Activated naive CD4-positive, alpha-beta T cell treated with anti-CD3 and anti-CD28 coated beads for 36 hours (primary cell): ENCODE measurements at places on chromosomes 7 and 10. TPM values are rescaled to one million over a fixed set of nuclear protein-coding genes. Genes with fewer than 3 reads are reported as not detected.

DNA sequence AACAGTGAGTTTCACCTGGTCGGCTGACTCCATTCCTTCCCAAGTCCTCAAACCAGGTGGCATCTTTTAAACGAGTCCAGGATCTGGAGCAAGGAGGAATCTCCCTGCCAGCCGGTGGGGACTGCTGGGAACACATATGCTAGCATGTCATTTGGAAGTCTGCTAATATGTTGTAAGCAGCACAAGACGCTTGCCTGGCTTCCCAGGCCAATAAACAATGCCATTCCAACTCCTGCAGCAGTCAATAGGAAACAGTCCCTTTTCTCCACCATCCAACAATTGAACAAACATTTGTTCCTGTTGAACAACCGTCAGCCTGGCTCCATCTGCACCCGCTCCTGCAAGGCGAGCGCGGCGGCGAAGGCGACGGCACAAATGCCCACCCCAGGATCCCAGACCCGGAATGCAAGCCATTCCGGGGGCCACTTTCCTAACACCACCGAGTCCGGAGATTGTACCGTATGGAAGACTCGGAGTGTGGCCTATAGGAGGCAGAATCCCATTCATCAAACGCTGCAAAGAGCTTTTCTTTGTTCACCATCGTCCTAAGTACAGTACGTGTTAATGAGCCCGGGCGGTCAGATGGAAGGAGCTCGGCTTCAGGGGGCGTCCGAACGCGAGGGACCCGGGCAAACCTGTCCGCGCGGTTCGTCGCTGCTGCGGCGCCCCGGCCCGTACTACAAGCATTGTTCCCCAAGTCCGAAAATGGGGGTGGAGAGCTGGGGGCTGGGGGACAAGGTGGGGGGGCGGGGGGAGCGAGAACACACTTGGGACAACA, 1.6 kb downstream of the FAM53B start:
- no peak overlapping the region for H3K27ac ChIP-seq
- peak overlapping the region; percentile 90 for H3K4me3 ChIP-seq
- H3K27me3 ChIP-seq: peaks cover 2% of the 10 kb centered on the region
- peaks cover 60% of the 10 kb centered on the region for H3K4me1 ChIP-seq
- DNase-seq: no peak

- H3K36me3 ChIP-seq: no peaks in the 10 kb centered on the region
- peaks cover 36% of the 10 kb centered on the region for H3K4me1 ChIP-seq
- H3K4me3 ChIP-seq: no peak overlapping the region
Observed at GRCh38 chr7:36286226-36286625, 103.4 kb upstream of the ANLN start.

GRCh38 chr7:69837387-69838068, 239.3 kb downstream of the AUTS2 start:
- H3K36me3 ChIP-seq: no peaks in the 10 kb centered on the region
- peaks cover 4% of the 10 kb centered on the region for H3K27me3 ChIP-seq
- no peaks in the 10 kb centered on the region for H3K4me1 ChIP-seq
- DNase-seq: no peak
- H3K27ac ChIP-seq: no peak overlapping the region

PTPN20 gene
- total RNA-seq: 1.3 TPM

GRCh38 chr10:5390607-5391205, 13.9 kb downstream of the TUBAL3 start:
- H3K4me3 ChIP-seq: no peak overlapping the region
- no peak for DNase-seq
- H3K27ac ChIP-seq: no peak overlapping the region
- no peaks in the 10 kb centered on the region for H3K4me1 ChIP-seq
- no peaks in the 10 kb centered on the region for H3K27me3 ChIP-seq

- no peak overlapping the region for H3K27ac ChIP-seq
- no peaks in the 10 kb centered on the region for H3K27me3 ChIP-seq
- no peaks in the 10 kb centered on the region for H3K36me3 ChIP-seq
- DNase-seq: no peak
- H3K4me1 ChIP-seq: peaks cover 41% of the 10 kb centered on the region
Observed at GRCh38 chr10:7886056-7886455, 67.8 kb downstream of the TAF3 start.

- no peaks in the 10 kb centered on the region for H3K36me3 ChIP-seq
- no peak overlapping the region for H3K4me3 ChIP-seq
- no peak for DNase-seq
- no peak overlapping the region for H3K27ac ChIP-seq
Observed at GRCh38 chr10:98910048-98910447, 325.6 kb downstream of the HPSE2 start.

GRCh38 chr7:96701258-96701657, 8.4 kb downstream of the SEM1 start:
- peaks cover 66% of the 10 kb centered on the region for H3K4me1 ChIP-seq

ANKRD22 gene
- total RNA-seq: not detected

DNA sequence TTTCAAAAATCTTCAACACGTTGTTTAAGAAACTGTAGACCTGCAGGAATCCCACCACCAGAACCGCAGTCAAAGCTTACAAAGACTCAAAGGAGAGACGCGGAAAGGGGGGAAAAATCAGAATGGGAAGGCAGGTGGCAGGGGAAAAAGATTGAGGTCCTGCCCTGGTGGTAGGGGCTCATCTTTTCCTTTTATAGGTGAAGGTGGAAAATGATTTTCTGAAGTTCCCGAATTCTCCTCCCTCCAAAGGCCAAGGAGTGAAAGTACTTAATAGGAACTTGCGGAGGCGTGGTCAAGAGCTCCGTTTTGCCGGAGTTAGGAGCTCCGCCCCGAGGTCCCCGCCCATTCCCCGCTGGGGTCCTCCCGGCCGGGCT, 724 bp downstream of the BBIP1 start:
- H3K4me1 ChIP-seq: peaks cover 28% of the 10 kb centered on the region
- H3K27ac ChIP-seq: peak overlapping the region; percentile 98
- H3K27me3 ChIP-seq: no peaks in the 10 kb centered on the region
- peak overlapping the region; percentile 97 for H3K4me3 ChIP-seq

GRCh38 chr10:63058236-63058635, 74.9 kb upstream of the NRBF2 start:
- no peak overlapping the region for H3K27ac ChIP-seq
- no peaks in the 10 kb centered on the region for H3K36me3 ChIP-seq
- peaks cover 7% of the 10 kb centered on the region for H3K27me3 ChIP-seq

PHKG1 gene
- total RNA-seq: 3.8 TPM

GRCh38 chr7:5672468-5672867, 109.0 kb downstream of the RNF216 start:
- H3K27ac ChIP-seq: peak overlapping the region; percentile 6
- no peaks in the 10 kb centered on the region for H3K36me3 ChIP-seq
- no peak for DNase-seq
- peaks cover 16% of the 10 kb centered on the region for H3K4me1 ChIP-seq

GRCh38 chr7:41582116-41582515, 120.8 kb downstream of the INHBA start:
- no peak overlapping the region for H3K27ac ChIP-seq
- no peak for DNase-seq
- no peaks in the 10 kb centered on the region for H3K4me1 ChIP-seq
- H3K4me3 ChIP-seq: no peak overlapping the region

UTF1 gene
- not detected for total RNA-seq

DNA sequence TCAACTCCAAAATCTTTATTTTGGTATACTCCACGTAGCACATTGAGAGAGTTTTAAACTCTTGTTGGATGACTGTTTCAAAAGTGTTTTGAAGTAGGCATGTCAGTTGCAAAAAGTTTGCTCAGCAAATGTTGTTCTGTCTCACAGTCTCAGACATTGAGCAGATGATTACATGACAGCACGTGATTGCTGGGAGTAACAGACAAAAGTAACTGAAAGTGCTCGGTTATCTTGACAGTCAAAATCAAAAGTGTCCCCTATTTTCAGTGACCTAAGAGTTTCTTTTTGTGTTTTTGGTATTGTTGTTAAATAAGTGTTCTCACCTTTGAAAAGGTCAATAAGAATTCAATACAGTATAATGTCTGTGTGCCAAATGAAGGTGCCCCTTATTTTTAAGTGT, 84.3 kb downstream of the CFTR start:
- no peak overlapping the region for H3K4me3 ChIP-seq
- H3K27ac ChIP-seq: no peak overlapping the region
- DNase-seq: no peak

STAMBPL1 gene
- total RNA-seq: 23.2 TPM

GHRHR gene
- total RNA-seq: not detected

- H3K27ac ChIP-seq: no peak overlapping the region
- no peak for DNase-seq
- H3K27me3 ChIP-seq: peaks cover 26% of the 10 kb centered on the region
- H3K36me3 ChIP-seq: no peaks in the 10 kb centered on the region
- H3K4me1 ChIP-seq: peaks cover 6% of the 10 kb centered on the region
Observed at GRCh38 chr7:16847381-16847860, 34.4 kb downstream of the AGR3 start.

FEZF1 gene
- not detected for total RNA-seq

GRCh38 chr10:84397735-84398144, 69.4 kb downstream of the CCSER2 start:
- DNase-seq: no peak
- no peak overlapping the region for H3K27ac ChIP-seq
- H3K36me3 ChIP-seq: peaks cover 29% of the 10 kb centered on the region
- no peak overlapping the region for H3K4me3 ChIP-seq
- H3K27me3 ChIP-seq: no peaks in the 10 kb centered on the region

DNA sequence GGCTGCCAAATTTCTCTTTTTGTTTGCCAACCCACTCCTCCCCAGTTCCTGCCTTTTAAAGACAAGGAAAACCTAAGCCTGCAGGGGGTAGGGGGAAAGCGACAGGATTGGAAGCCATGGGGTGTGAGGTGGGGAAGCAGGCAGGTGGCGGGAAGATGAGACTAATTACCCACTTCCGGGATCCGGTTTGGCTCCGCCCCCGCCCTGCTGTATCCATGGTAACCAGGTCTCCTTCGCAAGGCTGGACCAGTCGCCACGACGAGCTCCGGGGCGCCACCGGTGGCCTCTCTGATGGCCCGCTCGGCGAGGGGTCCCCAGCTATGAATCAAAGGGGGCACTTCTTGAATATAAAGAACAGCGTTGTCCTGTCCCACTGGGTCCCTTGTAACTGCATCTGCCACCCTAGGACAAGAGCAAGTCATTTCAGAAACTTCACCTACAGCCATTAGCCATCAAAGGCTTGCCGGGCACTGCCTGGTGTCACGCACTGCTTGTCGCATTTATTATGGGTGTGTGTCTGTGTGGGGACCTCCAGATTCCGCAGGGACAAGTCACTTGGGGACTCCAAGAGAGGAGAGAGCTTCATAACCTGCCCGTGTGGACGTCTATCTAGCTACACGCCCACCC, 55.4 kb upstream of the LMTK2 start:
- no peaks in the 10 kb centered on the region for H3K27me3 ChIP-seq
- DNase-seq: peak; percentile 82
- no peaks in the 10 kb centered on the region for H3K36me3 ChIP-seq
- H3K4me1 ChIP-seq: peaks cover 8% of the 10 kb centered on the region
- H3K4me3 ChIP-seq: peak overlapping the region; percentile 24

- no peak overlapping the region for H3K4me3 ChIP-seq
- peaks cover 18% of the 10 kb centered on the region for H3K36me3 ChIP-seq
- no peak overlapping the region for H3K27ac ChIP-seq
Observed at GRCh38 chr10:124691002-124691401, 53.2 kb downstream of the FAM53B start.

ZNF786 gene
- total RNA-seq: 2.2 TPM

DNA sequence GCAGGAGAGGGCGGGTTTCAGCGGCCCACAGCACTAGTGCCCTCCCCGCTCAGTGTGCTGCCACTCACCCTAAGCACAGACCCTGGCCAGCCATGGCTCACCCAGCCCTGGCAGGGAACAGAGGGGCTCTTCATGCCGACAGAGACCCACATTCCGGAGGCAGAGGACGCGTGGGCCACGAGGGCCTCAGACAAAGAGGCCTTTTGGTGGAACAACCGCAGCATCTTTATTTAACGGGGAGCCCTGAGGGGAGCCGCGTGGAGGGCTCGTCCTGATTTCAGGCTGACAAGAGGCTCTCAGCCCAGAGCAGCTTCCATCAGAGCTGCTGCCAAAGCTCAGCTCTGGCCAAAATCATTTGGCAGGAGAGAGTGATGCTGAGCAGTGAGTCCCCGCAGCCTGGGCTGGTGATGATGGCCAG, 127.8 kb downstream of the SH3PXD2A start:
- no peaks in the 10 kb centered on the region for H3K4me1 ChIP-seq
- H3K36me3 ChIP-seq: no peaks in the 10 kb centered on the region
- DNase-seq: no peak
- H3K4me3 ChIP-seq: no peak overlapping the region
- H3K27ac ChIP-seq: no peak overlapping the region

ADAMTS14 gene
- not detected for total RNA-seq

DNA sequence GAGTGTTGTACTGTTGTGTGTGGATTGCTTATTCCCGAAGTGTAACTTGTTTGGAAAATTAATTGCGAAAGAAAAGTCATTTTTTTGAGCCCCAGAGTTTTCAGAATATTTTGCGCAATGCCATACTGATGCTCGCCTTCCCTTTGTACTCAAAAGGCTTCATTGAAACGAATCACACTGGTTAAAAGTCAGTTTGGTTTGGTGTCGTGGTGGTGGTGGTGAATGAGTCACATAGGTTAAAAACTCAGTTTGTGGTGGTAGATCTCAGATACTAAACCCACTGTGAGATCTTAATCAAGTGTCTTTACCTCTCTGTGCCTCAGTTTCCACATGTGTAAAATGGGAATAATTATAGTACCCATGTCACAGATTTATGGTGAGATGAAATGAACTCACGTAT, 61.1 kb upstream of the IL6 start:
- H3K4me1 ChIP-seq: peaks cover 35% of the 10 kb centered on the region
- H3K27ac ChIP-seq: no peak overlapping the region
- H3K36me3 ChIP-seq: no peaks in the 10 kb centered on the region
- peak; percentile 57 for DNase-seq
- no peak overlapping the region for H3K4me3 ChIP-seq
- no peaks in the 10 kb centered on the region for H3K27me3 ChIP-seq

RAMP3 gene
- total RNA-seq: not detected

DNA sequence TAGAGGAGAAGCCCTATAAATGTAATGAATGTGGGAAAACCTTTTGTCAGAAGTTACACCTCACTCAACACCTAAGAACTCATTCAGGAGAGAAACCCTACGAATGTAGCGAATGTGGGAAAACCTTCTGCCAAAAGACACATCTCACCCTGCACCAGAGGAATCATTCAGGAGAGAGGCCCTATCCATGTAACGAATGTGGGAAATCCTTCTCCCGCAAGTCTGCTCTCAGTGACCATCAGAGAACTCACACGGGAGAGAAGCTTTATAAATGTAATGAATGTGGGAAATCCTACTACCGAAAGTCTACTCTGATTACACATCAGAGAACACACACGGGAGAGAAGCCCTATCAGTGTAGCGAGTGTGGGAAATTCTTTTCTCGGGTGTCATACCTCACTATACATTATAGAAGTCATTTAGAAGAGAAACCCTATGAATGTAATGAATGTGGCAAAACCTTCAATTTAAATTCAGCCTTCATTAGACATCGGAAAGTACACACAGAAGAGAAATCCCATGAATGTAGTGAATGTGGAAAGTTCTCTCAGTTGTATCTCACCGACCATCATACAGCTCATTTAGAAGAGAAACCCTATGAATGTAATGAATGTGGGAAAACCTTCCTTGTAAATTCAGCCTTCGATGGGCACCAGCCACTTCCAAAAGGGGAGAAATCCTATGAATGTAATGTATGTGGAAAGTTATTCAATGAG, 18.9 kb downstream of the RBAK start:
- H3K27me3 ChIP-seq: no peaks in the 10 kb centered on the region
- H3K36me3 ChIP-seq: peaks cover 89% of the 10 kb centered on the region
- DNase-seq: no peak
- H3K4me3 ChIP-seq: no peak overlapping the region

SKIDA1 gene
- total RNA-seq: 0.10 TPM

GRCh38 chr10:61285749-61286148, 167.4 kb downstream of the TMEM26 start:
- peaks cover under 1% of the 10 kb centered on the region for H3K27me3 ChIP-seq
- H3K27ac ChIP-seq: no peak overlapping the region
- no peaks in the 10 kb centered on the region for H3K36me3 ChIP-seq
- H3K4me1 ChIP-seq: peaks cover 17% of the 10 kb centered on the region
- no peak for DNase-seq
